ENCODE measurements at places on chromosomes 5 and 9.

- DNase-seq, result no peak
Measured at GRCh38 chr5:3041001-3041400, 289.5 kb upstream of the IRX2 start.

DNA sequence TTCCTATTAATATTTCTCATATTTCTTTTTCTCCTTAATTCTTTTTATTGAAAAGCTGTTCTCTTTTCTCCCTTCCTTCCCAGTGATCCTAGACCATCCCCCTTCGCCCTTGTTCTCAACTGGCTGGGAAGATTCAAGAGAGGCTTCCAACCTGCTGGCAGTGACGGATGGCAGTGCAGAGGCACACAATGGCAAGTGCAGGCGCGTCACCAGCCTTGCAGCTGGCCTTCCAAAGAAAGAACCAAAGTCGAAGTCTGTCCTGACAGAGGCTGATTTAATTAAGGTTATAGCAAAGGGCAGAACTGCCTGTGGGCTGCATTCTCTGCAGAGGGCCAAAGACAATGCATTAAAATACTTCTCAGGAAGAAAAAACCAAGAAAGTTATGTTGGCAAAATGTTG lies 7.4 kb downstream of the CEMIP2 start:
- no peak for DNase-seq

DNA sequence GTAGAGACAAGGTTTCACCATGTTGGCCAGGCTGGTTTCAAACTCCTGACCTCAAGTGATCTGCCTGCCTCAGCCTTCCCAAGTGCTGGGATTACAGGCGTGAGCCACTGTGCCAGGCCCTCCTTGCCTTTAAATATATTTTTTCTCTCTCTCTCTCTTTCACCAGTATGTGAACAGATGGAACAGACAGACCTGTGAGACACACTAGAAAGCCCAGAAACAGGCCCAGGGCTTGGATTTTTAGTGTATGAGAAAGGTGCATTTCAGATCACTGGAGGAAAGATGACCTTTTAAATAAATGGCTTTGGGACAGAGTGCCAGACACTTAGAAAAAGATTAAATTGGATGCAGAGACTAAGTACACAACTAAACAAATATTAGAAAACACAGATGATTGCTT lies 3.1 kb downstream of the RASGEF1C start:
- no peak for DNase-seq

DNA sequence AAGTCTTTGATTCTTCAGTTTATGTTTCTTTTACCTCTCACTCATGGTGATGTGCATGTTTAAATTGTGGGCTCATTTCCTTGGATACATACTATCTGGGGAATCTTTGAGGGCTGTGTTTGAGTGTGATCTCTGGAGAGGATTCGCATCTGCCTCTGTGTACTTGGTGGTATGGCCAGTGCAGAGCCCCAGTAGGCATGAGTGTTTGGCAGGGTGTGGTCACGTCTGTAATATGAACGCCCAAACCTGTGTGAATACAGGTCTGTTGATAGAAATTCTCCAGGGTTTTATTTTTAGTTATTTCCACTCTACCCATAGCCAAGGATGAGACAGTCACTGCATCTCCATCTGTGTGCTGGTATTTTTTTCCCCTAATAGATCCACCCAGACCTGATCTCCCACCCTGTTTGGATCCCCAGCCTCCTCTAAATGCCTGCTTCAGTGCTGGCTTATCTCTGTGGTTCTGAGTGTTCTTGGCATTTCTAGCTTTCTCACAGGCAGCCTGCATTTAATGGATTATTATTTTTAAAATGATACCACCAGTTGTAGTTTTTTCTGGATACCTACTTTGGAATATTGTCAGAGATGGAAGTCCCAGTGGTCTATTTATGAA lies 37.5 kb downstream of the TJP2 start:
- no peak for DNase-seq

GRCh38 chr5:168749391-168750100 lies 170.4 kb upstream of the PANK3 start:
- no peak for DNase-seq

DNA sequence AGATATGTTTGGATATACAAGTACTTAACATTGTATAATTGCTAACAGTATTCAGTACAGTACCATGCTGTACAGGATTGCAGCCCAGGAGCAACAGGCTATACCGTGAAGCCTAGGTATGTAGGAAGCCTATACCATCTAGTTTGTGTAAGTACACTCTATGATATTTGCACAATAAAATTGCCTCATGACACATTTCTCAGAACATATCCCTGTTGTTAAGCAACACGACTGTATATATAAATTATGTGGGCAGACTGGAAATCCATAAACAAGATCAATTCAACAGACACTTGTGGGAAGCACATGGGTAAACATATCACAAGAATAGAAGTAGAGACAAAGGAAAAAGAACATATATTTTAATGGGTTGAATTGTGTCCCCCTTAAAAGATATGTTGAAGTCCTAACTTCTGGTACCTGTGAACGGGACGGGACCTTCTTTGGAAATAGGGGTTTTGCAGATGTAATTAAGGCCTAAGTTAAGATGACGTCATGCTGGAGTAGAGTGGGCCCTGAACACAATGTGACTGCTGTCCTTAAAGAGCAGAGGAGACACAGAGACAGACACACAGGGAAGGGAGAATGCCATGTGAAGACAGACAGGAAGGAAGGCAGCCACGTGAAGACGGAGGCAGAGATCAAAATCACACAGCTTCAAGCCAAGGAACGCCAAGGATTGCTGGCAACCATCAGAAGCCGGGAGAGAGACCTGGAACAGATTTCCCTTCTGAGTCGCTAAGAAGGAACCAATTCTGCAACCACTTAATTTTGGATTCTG lies 76.3 kb downstream of the SCAI start:
- no peak for DNase-seq

DNA sequence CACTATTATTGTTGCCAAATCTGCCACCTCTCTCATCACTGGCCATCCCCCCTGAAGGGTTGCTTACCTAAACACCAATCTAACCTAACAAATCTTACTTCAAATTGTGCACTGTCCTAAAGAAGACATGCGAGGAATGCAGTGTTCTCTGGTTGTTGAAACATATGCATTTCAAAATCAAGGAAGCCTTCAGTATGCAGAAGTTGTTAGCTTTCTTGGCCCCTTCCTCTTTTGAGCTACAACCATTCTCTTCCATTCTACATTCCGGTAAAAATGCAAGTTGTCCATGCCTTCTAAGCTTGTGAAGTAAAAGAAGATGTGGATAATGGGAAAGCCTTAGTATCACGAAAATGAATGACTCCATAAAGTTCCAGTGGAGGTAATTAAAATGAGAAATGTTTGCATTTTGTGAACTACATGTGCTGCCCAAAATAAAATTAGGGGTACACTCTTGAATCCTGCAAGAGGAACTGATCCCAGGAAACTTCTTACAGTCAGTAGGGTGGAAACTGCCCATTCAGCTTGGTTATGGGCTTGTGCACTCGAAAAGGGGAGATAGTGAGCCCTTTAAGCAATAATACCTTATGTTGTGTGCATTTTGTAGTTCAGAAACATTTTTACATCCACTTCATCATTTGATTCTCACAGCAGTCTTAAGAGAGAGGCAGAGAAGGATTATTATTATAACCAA lies 77.6 kb upstream of the ADRB2 start:
- no peak for DNase-seq

DNA sequence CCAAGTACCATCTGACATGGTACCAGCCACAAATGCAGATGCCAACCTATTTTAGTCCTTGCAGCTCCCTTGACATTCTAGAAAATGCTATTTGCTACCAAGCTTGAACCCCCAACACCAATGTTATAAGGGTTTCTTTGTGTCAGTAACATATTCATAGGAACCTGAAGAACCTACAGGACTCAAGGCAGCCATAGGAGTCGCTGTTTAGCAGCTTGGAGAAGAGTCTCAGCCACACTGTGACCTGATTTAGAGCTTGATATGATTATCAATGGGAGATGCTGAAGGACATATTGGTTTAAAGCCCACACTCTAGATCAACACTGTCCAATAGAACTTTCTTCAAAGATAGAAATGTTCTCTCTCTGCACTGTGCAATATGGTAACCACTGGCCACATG lies 6.4 kb upstream of the ZFR start:
- no peak for DNase-seq

DNA sequence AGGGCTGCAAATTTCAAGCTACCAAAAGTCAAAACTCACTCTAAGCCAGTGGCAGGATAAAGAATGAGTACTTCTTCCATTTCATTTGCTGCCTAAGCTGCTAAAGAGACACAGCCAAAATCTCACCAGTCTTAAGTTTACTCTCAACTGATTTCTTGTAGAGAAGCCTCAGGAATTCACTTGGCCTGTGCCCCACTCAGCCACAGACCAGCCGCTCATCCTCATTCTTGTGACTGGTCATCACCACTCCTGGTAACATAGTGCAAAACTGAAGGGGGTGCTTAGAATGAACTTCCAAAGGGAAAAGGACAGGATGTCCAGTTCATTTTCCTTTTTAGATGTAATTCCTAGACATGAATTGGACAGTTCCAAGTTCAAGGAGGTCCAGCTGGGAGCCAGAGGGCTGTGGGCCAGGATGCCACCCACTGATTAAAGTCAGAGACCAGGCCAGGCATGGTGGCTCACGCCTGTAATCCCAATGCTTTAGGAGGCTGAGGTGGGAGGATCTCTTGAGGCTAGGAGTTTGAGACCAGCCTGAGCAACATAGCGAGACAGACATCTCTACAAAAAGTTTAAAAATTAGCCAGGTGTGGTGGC lies 72.7 kb upstream of the RANBP3L start:
- DNase-seq, result no peak

DNA sequence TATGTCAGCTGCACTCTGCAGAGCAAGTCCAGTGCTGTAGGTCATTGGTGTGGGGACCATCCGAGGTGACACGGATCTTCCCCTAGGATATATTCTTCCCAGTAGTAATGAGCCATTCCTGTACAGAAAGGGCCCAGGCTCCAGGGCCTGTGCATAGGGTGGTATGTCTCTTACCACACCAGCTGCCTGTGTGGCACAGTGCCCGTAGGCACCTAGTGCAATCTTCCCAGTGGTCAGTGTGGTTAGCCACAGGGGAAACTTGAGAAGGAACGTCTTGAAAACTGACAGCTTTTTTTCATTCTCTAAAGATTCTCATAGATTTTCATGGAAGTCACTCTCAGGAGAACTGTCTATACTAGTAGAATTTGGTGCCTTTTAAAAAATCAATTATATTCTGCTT lies 39.8 kb downstream of the CYSTM1 start:
- no peak for DNase-seq

- DNase-seq, result no peak
Measured at GRCh38 chr9:16542290-16542689, 328.2 kb downstream of the BNC2 start.

DNA sequence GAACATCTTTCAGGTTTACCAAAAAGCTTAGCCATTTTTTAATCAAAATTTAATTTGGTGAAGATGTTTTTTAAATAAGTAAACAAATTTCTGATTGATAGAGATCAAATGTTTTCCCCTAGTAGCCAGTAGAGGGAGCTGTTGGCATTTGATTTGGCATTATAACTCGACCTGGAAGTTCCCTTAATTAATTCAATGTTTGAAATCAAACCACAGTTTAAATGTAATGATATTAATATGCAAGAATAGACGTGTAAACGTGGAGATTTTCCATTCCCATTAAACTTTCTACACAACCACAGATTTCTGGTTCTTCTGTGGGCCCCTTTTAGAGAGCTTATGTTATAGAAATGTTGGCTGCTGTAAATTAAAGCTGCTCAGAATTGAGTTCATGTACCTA lies 148.1 kb upstream of the MPDZ start:
- no peak for DNase-seq

DNA sequence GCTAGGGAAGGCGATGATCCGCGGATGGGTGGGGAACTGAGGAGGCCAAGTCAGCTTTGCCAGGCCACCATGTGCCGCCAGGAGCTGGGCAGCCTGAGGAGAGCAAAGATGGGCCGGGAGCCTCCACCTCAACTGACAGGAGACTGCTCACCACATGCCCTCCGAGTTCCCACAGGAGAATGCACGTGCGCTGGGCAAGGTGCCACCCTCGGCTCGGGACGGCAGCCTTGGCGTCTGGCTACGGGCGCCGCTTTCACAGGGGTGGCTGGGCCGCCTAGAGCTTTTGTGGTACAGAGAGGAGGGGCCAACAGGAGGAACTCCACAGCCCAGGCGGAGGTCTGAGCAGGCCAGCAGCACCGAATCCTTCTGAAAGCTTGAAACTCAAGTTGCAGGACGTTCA lies 5.3 kb upstream of the TBC1D9B start:
- no peak for DNase-seq

GRCh38 chr9:97990259-97990658 lies 7.1 kb downstream of the ANP32B start:
- no peak for DNase-seq

DNA sequence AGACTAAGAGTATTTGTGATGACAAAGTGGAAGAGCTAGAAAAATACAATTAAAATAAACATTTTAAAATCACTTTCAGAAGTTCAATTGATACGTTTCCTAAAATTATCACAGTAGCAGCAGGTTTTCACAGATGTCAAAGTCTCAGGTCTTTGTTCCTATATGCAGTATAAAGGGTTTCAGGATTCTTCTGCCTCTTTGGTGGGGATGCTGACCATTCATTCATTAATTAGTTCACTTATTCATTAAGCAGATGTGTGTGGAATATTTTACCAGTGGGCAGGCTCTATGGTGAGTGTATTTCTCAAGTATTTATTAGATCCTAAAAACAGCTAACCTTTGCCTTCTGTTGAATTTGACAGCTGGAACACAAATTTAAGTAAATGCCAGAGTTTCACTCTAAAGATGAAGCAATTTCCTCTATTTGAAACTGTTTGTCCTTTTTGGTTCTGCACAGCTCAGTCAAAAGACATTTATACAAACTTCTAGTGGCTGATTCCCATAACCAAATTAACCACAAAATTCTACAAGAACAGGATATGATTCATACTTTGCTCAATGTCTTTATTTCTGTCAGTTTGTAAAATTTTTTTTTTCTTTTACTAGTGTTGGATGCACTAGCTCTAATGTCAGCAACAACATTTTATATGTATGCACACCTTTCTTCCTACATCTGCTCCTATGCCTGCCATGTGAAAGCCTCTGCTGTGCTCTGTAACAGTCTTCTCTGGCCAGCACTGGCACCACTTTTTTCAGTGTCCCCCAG lies 75.9 kb upstream of the PRR16 start:
- no peak for DNase-seq

- DNase-seq, result no peak
Measured at GRCh38 chr9:134502266-134502791, 139.3 kb upstream of the COL5A1 start.

DNA sequence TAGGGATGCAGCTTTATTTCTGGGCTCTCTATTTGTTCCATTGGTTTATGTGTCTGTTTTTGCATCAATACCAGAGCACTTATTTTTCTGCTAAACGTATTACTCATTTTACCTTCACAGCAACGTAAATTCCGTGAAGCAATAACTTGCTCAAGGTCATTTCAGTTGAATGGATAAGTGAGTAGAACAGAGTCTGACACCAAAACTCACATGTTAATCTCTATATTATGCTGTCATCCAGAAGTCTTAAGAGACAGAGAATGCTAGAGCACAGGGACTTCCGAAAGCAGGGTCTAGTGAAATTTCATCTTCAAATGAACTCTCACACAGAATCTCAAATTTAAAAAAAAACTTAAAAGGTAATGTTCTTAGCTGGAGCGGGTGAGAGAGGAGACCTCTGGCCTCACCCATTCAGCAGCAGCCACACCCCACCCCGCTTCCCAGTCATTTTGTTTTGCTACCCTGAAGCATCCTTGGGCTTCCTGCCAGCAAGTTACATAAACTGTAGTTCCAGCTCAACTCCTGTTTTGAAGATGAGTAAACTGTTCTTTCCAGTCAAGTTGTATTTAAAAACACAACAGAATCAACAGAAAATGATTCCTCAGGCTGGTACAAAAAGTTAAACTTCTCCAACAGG lies 69.3 kb downstream of the TRIM36 start:
- DNase-seq, result no peak

Data from Caco-2 (cell line).